Activated effector memory CD4-positive, alpha-beta T cell treated with Interleukin-2 at 50 U/mL for 16 hours (primary cell): ENCODE measurements at places on chromosomes 16 and 17.

DNA sequence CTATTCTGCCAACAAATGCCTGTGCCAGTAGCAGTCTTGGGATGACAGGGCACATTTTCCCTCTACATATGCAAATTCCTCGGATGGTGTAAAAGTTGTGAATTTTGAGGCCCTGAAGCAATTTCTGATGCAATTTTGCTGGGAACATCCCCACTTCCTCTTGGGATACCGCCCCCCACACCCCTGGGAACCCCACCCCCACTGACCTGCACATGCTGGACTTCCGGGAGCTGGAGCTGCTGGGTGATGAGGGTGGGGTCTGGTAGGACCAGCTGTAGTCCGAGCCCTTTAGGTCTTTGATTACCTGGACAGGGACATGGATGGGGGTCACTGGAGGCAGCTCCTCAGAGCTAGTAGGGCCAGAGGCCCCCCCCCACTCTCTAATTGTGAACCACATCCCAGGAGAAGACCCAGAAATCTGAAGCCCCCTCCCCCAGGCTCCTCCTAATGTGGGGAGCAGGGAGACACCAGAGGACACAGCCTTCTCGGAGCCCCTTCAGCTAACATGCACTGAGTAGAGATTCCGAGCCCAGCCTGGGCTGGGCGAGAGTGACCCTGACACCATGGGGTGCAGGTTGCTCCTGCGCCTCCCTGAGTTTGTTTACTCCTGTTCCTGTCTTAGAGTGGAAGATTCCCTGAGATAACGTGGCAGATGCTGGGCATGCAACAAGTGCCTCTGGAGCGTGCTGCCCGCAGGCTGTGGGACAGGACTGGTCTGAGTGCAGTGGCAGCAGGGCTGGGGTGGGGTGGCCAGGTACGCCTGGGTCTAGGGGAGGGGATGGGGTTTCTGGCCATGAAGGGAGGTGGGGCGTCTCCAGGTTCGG lies 9.0 kb downstream of the MTSS2 start:
- no peak for DNase-seq

DNA sequence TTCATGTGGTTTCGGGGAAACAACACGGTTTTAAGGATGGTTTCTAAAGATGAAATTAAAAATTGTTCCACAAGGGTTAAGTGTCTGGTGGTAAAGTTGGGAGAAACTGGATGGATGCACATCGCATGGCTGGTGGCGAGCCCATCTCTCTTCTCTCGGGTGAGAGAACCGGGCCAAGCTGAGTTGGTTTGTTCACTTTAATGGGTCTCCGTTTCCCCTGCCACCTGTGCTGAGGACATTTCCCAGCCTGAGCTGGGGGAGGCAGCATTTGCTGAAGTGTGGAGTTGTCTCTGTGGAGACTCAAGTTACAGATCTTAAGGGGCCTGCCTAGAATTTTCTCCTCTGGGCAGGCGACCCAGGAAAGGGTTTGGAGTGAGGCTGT lies 7.9 kb downstream of the FUS start:
- DNase-seq, result no peak

DNA sequence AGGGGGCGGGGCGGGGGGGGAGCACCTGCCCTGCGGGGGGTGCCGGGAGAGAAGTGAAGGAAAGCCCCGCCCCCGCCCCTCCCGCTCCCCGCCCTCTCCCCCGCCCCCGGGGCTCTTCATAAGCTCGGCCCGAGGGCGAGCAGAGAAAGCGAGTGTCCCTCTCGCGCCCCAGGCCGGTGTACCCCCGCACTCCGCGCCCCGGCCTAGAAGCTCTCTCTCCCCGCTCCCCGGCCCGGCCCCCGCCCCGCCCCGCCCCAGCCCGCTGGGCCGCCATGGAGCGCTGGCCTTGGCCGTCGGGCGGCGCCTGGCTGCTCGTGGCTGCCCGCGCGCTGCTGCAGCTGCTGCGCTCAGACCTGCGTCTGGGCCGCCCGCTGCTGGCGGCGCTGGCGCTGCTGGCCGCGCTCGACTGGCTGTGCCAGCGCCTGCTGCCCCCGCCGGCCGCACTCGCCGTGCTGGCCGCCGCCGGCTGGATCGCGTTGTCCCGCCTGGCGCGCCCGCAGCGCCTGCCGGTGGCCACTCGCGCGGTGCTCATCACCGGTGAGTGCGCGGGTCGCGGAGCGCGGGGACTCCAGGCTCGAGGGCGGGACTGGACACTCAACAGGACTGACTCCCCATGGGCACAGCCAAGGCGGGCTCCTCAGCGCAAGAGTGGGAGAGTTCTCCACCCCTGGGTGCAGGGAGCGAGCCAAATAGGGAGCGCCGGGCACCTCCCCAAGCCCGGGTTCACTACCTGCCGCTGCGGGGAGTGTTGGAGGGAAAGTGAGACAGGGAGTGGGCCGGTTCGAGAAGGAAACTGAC lies at the start of gene HSD11B2:
Gene HSD11B2, plus strand, starts transcription at position 145 of the 798 bp plus-strand sequence. Its CDS starts 128 bp downstream, at position 273.
- DNase-seq, result peak; percentile 18

- no peak for DNase-seq
These were observed 31.8 kb upstream of the TENT4B start for GRCh38 chr16:50121278-50121677.

GRCh38 chr17:28110184-28110583 lies 67.7 kb downstream of the NLK start:
- no peak for DNase-seq

GRCh38 chr17:58236394-58236793 lies 2.0 kb upstream of the LPO start:
- DNase-seq, result no peak

DNA sequence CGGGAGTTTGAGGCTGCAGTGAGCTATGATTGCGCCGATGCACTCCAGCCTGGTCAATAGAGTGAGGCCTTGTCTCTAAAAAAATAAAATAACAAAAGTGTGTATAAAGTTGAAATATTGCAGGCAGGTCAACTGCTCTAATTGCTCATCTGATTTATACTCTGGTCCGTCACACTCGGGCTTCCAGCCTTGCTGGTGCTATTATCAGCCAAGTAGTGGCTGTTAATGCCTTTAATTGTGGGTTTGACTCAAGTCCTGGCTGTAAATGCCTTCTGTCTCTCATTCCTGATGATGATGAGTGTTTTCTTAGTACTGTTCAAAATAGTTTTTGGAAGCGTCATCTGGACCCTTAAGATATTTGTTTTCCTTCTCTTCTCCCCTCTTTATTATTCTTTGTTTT lies 18.4 kb downstream of the SYT17 start:
- no peak for DNase-seq

DNA sequence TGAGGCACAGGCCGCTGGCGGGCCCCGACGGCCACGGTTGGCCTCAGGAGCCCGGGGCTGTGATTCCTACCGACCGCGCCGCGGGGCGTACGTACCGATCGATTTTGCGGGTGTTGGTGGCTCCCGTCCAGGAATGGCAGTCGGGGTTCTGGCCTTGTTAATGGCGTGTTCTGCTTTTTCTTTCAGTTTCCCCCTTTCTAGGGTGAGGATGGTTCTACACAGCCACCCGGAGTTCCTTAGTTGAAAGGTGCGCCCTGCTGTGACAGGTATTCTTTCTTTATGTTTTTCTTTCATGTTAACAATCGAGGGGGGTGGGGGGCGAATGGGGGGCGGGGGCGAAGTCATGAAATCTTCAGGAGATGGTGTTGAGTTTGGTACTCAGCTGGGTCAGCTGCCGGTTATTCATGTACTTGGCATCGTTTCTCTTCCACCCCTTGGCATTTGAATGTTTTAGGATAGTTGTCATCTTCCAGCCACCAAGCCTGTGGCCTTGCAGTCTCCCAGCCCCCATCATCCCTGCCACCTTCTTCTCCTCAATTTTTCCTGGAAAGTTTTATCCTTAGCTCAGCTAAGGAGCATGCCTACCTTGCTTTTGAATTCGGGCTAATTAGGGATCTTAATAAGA lies 802 bp downstream of the CYLD start:
- peak; percentile 31 for DNase-seq

DNA sequence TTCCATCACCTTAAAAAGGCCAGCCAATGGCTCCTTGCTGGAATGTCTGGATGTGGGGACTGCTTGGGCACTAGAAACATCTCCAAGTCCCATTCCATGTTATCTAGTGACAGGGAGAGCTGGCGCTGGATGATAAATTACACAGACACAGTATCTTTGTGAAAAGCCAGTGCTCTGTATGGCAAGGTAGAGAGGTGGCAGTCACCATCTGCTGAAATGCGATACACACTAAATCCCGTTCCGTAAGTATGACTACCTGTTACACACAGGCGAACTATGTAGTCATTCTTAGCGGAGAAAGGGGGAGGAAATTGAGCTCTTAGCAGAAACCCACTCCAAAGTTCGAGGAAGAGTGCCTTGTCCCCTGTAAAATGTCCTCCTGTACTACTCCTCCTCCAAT lies 81.0 kb upstream of the MYOCD start:
- no peak for DNase-seq

- no peak for DNase-seq
These were observed 70.2 kb downstream of the SNX11 start for GRCh38 chr17:48177816-48178215.

GRCh38 chr17:80605326-80606066 lies 60.9 kb downstream of the RPTOR start:
- DNase-seq, result peak; percentile 30

- DNase-seq, result no peak
These were observed 96.3 kb downstream of the GSG1L start for GRCh38 chr16:27967169-27967568.

DNA sequence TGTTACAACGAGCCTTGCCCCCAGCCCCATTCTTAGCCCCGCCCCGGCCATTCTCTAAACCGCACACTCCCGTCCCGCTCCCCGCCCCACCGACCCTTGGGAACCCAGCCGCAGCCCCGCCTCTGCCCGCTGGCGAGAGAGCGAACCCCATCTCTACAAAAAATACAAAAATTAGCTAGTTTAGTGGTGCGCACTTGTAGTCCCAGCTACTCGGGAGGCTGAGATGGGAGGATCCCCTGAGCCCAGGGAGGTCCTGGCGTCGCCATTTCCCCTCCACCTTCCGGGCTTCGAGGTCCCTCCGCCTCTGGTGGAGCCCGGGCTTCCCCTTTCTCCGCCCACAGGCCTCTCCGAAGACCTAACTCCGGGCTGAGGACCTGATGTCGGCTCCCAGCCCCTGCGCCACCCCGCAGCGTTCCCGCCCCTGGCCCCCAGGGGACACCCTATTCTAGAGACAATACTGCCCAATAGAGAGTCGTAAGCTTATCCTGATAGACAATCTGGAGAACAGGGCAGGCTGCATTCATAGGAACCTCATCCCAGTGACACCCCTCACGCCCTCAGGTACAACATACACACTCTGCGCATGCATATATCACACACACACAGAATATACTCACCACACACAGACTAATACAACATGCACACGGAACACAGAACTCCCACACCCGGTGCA lies 480 bp upstream of the PROCA1 start:
- peak; percentile 55 for DNase-seq

DNA sequence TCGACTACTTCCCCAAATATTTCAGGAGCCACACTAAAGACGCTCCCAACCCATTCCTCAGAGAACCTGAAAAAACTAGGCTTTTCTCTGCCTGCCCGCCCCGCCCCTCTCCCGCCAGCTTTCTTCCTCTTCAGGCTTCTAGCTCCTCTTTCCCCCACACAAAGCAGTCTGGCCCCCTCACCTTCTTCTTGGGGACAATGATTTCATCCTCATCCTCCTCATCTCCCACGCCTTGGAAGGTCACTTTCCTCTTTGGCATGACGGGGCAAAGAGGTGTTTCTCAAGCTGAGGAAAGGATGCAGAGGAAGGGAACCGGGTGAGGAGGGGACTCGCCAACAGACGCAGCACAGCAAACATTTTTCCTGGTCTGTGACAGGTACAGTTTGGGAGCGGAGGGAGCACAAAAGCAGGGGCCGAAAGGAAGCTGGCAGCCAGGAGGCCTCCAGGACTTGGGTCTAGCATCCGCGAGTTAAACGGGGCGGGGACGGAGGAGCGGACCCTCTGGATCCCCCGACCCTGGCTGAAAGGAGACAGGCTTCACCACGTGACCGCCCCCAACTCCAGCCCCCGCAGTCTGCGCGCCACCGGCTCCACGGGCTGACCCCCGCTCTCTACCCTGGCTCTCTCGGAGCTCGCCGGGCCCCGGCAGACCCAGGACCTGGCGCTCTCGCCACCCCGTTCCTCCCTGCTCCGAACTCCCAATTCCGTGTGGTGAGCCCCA lies 525 bp downstream of the CD2BP2 start:
- DNase-seq, result no peak

- no peak for DNase-seq
These were observed 35.6 kb downstream of the HS3ST2 start for GRCh38 chr16:22849517-22849916.

DNA sequence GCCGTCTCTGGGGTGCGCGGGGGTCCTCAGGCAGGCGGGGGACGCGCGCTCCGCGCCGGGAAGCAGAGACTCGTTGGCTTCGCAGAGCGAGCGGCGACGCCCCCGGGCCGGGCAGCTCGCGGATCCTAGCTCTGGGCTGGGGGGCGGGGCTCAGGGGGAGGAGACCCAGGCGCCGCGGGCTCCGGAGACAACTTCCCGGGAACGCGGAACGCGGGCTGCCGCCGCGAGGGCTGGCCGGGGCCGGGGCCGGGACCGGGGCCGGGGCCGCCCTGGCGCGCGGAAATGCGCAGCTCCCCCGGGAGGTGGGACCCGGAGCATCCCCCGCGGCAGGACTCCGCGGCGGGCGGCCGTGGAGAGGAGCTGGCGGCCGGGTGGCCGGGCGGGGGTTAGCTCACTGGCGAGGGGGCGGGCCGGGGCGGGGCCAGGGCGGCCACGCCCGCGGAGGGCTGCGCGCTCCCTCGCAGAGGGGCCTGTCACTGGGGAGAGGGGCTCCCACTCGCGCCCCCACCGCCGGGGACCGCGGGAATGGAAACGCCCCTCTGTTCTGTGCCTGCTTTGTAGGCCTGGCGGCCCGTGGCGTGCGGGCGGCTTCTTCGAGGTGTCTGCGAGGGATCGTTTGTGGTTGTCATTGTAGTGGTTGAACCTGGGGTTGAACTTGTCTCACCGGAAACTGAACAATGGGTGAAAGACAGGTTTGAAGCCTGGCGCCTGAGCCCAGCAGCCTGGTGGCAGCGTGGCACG lies at the start of gene GAS7:
Gene GAS7, minus strand, starts transcription at position 98 of the 741 bp plus-strand sequence.
- peak; percentile 3 for DNase-seq

DNA sequence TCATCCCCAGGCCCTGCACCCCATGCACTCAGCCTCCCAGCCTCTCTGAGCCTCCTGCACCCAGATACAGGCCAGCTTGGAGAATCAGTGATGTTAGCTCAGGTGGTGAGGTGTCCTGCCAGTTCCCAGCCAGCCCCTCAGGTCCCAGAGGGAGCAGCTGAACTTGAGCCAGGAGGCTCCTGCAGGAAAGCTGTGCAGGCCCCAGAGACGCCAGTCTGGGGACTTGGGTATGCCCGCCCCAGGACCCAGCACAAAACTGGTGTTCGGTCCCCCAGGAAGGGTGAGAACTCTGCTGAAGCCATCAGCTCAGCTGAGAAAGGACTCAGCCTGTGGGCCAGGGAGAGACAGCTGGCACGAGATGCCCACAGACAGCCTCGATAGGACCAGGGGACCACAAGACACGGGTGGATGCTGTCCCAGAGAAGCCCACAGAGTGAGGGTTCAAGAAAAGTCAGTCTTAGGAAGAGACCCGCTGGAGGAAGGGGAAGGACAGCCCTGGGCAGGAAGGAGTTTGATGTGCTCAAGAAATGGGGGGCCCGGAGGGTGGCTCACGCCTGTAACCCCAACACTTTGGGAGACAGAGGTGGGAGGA lies 11.0 kb downstream of the ENDOV start:
- no peak for DNase-seq

- no peak for DNase-seq
These were observed 92.5 kb upstream of the PLCG2 start for GRCh38 chr16:81686391-81687130.
